ENCODE measurements at places on chromosomes 3 and 15.
A peak's percentile ranks its signal among the peaks of the same experiment; 100 is the strongest.

DNA sequence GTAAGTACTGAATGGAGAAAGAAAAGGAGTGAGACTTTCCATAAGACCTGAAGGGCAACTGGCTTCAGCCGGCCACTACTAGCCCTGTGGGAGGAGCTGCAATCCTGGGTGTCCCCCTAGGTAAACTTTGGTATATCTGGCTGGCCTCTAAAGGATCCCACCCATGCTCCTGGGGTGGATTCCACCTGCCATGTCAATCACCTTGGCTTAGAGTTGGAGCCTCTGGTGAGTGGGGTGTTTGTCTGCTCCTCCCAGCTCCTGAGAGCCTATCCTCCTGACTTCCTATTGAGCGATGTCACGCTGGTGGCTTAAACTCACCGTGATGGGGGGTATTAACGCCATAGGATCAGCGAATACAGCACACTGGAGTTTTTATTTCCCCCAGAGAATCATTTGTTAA, 2.6 kb downstream of the SPTBN5 start:
- DNase-seq, result peak; percentile 62

DNA sequence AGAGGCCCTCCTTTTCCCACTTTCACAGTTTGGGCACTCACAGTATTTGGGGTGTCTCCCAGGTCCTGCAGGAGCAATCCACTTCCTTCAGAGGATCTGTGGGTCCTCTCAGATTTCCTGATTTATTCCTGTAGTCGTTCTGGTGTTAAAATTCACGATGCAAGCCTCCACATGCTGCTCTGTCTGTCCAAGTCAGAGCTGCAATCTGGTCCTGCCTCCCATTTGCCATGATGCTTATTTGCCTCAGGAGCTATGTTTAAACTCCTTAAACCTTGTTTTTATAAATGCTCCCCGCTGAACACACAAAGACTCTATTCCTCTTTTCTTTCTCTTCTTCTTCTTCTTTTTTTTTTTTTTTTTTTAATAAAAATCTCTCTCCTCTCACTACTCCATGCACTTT, 558.7 kb upstream of the NECTIN3 start:
- DNase-seq, result no peak

DNA sequence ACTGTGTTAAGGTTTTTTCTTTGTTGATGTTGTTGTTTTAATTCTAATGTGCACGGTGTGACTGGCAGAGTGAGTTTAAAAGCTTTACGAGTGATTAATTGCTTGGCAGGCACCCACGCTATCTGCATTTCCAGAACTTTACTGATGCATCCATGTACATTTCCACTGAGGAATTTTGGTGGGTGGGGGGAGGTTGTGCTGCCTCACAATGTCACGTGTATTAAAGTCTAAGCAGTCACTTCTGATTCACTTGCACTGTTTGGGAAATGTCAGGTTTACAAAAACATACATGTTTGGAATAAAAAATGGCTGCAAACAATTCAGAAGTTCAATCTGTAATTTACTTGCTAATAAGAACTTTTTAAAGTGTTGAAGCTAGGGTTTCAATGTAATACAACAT, 38.5 kb upstream of the CTDSPL start:
- no peak for DNase-seq

- DNase-seq, result no peak
These were observed 5.3 kb downstream of the ATP1B3 start for GRCh38 chr3:141881702-141882101.

- DNase-seq, result no peak
These were observed 7.1 kb downstream of the CELSR3 start for GRCh38 chr3:48655606-48656005.

DNA sequence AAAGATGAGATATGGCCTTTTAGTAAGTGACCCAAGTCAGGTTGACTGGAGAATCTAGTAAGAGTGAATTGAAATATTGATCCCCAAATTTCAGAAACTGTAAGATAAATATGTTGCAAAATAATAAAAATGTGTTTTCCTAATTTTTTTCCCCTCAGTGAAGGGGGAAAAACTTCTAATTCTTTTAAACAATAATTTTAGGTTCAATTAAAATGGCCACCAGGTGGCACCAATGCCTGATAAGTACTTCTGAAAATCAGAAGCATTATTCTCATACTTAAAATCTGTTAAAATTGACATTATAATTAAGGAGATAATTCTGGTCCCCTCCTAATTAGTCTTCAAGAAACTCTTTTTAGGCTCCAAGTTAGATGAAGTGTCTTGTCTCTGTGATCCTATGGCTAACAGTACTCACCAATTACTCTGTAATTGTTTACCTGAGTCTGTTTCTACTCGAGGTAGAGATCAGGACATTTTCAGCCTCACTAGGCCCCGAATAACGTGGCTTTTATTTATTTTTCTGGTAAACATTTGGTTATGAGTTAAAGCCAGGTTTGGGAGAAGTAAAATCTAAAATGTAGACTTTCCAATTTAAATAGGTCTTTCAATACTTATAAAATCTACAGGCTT, 52.6 kb downstream of the NMD3 start:
- DNase-seq, result no peak

- DNase-seq, result no peak
These were observed 60.9 kb upstream of the DCBLD2 start for GRCh38 chr3:98962189-98962930.

DNA sequence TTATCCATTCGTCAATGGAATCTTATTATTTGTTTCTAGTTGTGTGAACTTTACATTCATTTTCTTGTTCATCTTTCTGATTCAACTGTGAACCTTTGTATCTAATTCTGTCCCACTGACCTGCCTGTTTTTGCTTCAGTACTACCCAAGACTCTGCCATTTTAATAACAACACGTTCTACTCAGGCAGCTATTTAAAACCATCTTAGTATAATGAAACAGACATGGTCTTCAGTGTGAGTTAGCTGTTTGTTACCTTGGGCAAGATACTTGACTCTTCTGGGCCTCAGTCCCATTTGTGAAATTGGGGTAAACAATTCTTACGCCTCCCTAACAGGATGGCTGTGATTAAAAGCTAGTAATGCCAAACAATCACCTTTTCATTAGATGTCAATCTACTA, 1.6 kb downstream of the BTBD1 start:
- no peak for DNase-seq

GRCh38 chr3:32240159-32240545, 1.7 kb downstream of the CMTM8 start:
- DNase-seq, result peak; percentile 72

- no peak for DNase-seq
These were observed 16.7 kb downstream of the ALS2CL start for GRCh38 chr3:46676601-46677410.

DNA sequence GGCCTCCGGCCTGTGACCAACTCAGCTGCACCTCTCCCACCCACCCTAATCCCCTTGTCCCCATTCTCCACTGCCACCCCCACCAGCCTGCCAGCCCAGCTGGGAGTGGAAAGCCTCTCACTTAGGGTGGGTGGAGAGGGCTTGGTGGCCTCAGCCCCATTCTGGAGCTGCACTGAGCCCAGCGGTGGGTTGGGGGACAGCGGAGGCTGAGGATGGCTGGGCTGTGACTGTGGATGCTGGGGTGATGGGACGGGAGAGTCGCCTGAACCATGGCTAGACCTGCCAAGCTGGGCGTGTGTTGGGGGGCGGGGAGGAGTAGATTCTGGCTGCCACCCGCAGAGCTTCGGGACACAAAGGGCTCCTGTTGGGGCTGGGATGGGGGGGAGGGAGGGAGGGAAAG, 1.8 kb downstream of the CLCN2 start:
- peak; percentile 74 for DNase-seq

DNA sequence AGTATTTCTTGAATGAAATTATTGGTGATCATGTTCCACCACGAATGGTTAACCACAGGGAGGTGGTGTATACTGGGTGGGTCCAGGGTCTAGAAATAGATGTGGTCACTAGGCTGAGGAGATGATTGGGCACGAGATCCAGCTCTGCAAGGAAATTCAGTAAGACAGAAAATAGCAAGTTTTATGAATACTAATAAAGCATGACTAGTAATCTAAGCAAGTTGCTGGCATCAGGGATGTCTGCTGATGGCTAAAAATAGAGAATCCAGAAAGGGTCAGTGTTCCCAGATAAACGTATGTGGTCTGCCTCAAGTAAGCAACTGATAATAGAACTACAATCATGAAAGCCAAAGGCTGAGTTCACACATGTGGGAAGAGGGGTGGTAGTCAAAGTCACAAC, 108.3 kb upstream of the FRMD4B start:
- no peak for DNase-seq

GRCh38 chr3:97884586-97885123, 62.8 kb downstream of the CRYBG3 start:
- no peak for DNase-seq

GRCh38 chr3:168624892-168625448, 529.2 kb upstream of the GOLIM4 start:
- DNase-seq, result no peak

GRCh38 chr3:131020122-131020693, 6.4 kb downstream of the ASTE1 start:
- no peak for DNase-seq

- no peak for DNase-seq
These were observed 7.3 kb downstream of the TMCO5A start for GRCh38 chr15:37941779-37942178.

- DNase-seq, result no peak
These were observed 374.3 kb upstream of the TGFBR2 start for GRCh38 chr3:30232142-30232541.

- DNase-seq, result no peak
These were observed 30.4 kb upstream of the TMCO5A start for GRCh38 chr15:37903919-37904625.

- DNase-seq, result no peak
These were observed 74.2 kb downstream of the SPSB4 start for GRCh38 chr3:141125351-141125750.

- no peak for DNase-seq
These were observed 138.3 kb downstream of the TAFA4 start for GRCh38 chr3:68793759-68794701.

- DNase-seq, result no peak
These were observed 48.4 kb downstream of the BLM start for GRCh38 chr15:90765531-90765930.

- DNase-seq, result no peak
These were observed 19.2 kb downstream of the SNX33 start for GRCh38 chr15:75666823-75667501.

DNA sequence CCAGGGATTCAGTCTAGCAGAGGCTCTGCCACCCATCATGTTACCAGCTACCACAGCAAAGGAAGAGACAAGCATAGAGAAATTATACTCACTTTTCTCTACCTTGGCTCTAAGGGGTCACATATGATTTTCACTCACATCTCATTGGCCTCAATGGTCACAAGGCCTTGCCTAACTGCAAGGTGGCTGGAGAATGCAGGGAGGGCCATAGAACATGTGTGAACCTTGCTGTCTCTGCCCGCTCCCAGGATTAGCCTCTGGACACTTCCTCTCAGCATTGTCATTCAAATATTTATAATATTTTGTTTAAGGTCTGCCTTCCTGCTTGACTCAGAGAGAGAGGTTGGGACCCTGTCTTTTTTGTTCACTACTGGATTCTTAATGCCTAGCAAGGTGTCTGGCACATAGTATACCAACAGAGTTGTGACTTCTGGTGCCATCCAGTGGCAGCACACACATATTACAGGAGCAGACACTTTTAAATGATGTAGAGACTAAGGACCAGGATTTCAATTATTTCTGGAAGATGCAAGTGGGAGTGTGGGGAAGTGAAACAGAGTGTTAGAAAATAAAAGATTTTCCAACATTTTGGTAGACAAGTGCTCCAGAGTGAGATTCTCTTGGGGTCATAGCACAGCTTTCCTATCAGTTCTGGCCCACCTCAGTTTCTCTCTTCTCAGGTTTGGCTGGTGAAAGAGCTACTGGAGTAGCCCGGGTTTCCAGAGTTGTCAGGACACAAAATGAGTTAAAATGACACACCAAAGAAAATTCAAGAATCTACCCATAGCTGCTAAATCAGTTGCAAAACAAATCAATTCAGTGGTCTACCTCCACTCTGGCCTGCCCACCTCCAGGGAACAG, 119.0 kb upstream of the RASGRP1 start:
- DNase-seq, result peak; percentile 40

GRCh38 chr3:66507423-66508260, 6.8 kb upstream of the LRIG1 start:
- DNase-seq, result no peak

GRCh38 chr3:36738702-36739101, 25.7 kb downstream of the DCLK3 start:
- no peak for DNase-seq

DNA sequence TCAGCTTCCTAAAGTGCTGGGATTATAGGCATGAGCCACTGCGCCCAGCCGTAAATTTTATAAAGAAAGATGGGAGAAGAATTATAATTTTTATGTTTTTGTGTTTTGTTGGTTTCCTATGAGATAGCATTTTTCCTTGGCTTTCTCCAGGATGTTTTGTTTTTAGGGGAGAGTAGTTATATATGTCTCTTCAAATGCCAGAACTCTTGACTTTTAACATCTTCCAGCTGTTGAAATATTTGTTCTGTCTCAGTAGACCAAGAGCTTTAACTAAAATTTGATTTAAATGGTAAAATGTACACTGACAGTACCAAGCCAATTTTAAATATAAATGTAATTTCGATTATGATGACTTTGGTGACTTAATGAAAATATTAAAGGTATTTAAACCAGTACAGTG, 96.8 kb downstream of the DHX36 start:
- DNase-seq, result no peak

- no peak for DNase-seq
These were observed 365.7 kb downstream of the CTNNB1 start for GRCh38 chr3:41565003-41565402.

- DNase-seq, result no peak
These were observed 89.0 kb downstream of the TMEM212 start for GRCh38 chr3:171932153-171932611.

DNA sequence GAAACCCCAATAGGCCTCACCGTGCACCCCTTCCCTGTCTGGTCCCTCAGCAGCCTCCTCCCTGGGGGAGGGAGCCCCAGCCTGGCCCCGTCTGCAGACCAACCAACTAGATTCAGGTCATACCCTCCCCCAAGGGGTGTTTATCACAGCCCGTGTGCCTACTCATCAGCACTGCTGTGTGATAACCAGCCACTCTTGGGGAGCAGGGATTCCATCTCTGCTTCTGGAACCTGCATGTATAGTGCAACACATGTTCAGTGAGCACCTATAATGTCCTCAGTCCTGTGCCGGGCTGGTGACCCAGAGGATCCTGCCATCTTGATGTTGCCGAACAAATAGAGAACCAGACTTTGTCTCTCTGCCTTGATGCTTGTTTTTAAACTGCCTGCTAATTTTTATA, 6.6 kb upstream of the SLCO2A1 start:
- no peak for DNase-seq

- peak; percentile 54 for DNase-seq
These were observed 127.4 kb upstream of the HACD2 start for GRCh38 chr3:123712077-123712860.

GRCh38 chr3:62843508-62843907, 31.7 kb downstream of the CADPS start:
- no peak for DNase-seq

- no peak for DNase-seq
These were observed 110.6 kb upstream of the SAMMSON start for GRCh38 chr3:69888943-69889315.

DNA sequence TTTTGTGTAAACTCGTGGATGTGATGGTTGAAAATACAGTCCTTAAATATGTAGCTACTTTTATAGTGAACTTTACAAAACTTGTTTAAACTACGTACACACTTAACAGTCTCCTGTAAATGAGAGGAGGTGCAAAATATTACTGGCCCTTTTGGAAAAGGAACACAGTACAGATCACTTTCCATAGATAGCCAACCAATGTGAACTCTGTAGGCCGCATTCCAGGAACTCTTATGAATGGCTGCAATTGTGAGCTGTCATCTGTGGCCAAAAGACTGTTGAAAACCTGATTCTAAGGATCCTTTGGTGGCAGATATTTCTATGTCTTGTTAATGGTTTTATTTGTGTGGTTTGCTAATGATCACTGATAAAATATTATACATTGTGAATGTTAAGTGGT, 6.2 kb downstream of the TSC22D2 start:
- no peak for DNase-seq

GRCh38 chr3:157914882-157915281, 191.3 kb downstream of the SHOX2 start:
- DNase-seq, result no peak
